ENCODE measurements at places on chromosomes 4 and X.
A peak's percentile ranks its signal among the peaks of the same experiment; 100 is the strongest.

GRCh38 chrX:12994321-12994720 lies 19.4 kb downstream of the TMSB4X start:
- DNase-seq = no peak

DNA sequence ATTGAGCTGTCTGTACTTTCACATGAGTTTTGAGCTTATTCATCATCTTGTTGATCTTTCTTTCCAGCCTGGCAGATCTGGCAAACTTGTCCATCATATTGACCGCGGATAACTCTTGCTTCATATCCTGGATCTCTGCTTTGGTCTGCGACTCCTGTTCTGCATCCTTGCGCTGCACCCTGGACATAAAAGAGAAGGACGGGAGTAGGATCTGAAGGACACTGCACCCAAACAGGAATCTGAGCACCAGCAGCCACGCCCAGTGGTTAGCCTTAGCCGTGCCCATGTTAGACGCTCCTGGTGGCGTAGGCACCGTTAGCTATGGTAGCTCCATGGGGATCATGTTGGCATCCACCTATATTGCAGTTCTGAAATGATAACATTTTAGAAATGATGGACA lies 56.6 kb downstream of the LARP7 start:
- no peak for DNase-seq

GRCh38 chr4:7591409-7592053 lies 156.8 kb upstream of the PSAPL1 start:
- no peak for DNase-seq

GRCh38 chr4:140448830-140449229 lies 21.4 kb upstream of the CLGN start:
- no peak for DNase-seq

DNA sequence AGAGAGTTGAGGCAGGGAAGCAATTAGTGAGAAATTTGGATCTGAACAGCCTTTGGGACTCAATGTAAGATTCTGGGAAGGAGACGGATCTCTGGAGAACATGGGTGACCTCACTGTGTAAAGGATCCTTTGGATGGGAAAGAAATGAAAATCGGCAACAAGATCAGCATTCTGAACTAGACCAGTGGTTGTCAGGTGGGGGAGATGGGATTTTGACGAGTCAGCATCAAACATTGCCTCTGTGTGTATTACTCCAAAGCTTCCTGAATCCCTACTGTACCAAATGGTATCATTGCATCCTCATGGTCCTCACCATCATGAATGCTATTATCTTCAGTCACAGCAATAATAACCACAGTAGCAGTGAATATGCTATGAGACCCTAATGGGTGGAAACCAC lies 52.8 kb downstream of the PGRMC2 start:
- no peak for DNase-seq

GRCh38 chrX:132741689-132742088 lies 216.7 kb downstream of the HS6ST2 start:
- no peak for DNase-seq

DNA sequence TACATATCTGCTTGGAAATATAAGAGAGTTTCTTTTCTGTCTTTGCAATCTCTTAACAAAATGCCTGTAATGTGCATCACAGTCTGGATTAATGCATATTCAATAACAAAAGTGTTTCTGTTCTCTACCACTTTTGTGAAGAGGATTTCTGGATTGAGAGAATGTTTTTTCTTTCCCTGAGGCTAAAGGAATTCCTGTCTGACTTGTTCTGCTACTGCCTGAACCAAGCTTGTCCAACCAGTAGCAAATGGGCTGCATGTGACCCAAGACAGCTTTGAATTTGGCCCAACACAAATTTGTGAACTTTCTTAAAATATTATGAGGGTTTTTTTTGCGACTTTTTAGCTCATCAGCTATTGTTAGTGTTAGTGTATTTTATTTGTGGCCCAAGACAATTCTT lies 1133.9 kb downstream of the SH3BGRL start:
- peak; percentile 76 for DNase-seq

- DNase-seq = no peak
These were observed 23.5 kb downstream of the NAT8L start for GRCh38 chr4:2082627-2083026.

DNA sequence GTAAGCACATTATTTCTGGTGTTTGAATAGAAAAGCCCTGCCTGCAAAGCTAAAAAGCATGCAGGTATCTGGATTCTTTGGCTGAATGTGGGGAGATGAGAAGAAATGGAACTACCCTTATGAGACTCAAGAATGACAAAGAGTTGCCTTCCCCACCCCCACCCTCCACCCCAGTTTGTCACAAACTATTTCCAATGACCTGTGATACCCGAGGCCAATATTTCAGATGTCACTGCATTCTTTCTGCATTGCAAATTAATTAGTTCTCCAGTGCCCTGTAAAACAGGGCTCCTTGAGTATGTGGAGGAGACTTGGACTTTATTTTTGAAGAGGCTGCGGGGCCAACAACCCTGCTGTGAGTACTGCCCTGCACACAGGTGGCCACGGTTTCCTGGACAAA lies 116.4 kb downstream of the ZNF827 start:
- no peak for DNase-seq

DNA sequence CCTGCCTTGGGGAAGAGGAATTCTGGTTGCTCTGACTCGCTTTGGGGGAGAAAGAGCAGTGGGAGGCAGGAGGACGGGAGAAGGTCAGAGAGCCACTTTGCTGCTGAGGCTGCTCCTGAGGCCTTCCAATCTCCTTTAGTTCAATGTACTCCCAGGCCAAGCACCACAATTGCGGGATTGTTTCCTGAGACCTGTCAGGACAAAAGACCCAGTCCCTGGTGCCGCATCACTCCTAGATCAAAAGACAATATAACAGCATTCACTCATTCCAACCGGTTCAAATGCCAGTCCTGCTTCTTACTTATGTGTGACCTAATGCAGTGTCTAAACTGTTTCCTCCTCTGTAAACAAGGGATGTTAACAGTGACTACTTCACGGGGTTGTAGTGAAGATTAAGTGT lies 106.4 kb downstream of the TRIML1 start:
- no peak for DNase-seq

- DNase-seq = no peak
These were observed 134.0 kb upstream of the SMAD1 start for GRCh38 chr4:145347684-145348083.

DNA sequence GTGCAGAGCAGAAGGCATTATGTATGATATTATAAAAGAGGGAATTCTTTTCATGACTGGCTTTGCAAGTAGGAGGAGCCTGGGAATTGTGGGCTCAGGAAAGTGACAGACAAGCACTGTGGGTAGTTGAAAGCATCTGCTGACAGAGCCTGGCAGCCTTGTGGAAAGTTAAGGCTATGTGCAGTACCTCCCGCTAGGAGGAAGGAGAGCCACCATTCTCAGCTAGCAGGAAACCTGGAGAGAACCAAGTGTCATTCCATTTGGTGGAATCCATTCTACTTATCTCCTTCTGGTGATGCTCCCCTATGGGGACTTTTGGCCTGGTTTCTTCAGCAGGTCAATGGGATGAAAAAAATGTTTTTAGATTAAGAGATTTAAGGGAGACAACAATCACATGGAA lies 81.8 kb downstream of the ASB9 start:
- no peak for DNase-seq

- no peak for DNase-seq
These were observed 11.5 kb upstream of the AP1S2 start for GRCh38 chrX:15866147-15866546.

- DNase-seq = peak; percentile 28
These were observed 121.9 kb downstream of the RBMX2 start for GRCh38 chrX:130523460-130524394.

DNA sequence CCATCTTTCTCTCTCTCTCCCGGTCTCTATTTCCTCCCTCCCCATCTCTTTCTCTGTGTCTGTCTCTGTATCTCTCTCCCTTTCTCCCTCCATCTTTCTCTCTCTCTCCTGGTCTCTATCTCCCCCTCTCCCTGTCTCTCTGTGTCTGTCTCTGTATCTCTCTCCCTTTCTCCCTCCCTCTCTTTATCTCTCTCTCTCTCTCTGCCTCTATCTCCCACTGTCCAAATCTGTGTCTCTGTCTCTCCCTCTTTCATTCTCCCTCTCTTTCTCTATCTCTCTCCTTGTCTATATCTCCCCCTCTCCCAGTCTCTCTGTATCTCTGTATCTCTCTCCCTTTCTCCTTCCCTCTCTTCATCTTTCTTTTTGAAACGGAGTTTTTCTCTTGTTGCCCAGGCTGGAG lies 23.6 kb downstream of the IL3RA start:
- no peak for DNase-seq

- no peak for DNase-seq
These were observed 19.2 kb downstream of the PAGE4 start for GRCh38 chrX:49848275-49848674.

DNA sequence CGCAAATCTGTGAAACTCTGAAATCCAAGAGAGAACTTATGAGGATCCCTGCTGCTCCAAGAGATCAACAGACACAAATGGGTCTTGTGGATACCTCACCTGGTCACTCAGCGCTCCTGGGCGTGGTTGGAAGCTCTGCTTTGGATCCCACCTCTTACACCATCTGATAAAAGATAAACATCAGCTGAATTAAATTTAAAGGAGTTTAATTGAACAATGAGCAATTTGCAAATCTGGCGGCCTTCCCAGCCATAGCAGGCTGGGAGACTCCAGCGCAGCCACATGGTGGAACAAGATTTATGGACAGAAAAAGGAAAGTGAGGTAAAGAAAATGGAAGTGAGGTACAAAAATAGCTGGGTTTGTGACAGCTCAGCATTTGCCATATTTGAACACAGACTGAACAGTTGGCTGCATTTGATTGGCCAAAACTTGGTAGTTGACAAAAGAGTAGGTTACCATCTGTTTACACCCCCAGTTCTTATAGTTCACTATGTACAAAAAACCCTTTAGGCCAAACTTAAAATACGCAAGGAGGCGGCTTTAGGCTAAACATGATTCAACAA lies 437.3 kb upstream of the NDST3 start:
- DNase-seq = no peak

- peak; percentile 51 for DNase-seq
These were observed 129.7 kb downstream of the PLS3 start for GRCh38 chrX:115690511-115691216.

- no peak for DNase-seq
These were observed 7.0 kb downstream of the APBB2 start for GRCh38 chr4:41207291-41207831.

DNA sequence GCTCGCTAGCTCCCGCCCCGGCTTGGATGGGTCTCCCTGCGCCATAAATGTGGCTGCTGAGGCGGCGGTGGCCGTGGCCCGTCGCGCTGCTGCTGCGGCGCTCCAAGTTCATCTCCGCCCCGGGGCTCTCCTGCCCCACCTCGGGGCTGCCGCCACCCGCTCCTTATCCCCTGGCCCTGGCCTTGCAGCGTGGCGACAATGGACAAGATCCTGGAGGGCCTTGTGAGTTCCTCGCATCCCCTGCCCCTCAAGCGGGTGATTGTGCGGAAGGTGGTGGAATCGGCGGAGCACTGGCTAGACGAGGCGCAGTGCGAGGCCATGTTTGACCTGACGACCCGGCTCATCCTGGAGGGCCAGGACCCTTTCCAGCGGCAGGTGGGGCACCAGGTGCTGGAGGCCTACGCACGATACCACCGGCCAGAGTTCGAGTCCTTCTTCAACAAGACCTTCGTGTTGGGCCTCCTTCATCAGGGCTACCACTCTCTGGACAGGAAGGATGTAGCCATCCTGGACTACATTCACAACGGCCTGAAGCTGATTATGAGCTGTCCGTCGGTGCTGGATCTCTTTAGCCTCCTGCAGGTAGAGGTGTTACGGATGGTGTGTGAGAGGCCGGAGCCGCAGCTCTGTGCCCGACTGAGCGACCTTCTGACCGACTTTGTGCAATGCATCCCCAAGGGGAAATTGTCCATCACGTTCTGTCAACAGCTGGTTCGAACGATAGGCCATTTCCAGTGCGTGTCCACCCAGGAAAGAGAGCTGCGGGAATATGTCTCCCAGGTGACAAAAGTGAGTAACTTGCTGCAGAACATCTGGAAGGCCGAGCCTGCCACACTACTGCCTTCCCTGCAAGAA lies 763 bp downstream of the USP38 start:
- peak; percentile 13 for DNase-seq

GRCh38 chr4:104351706-104352105 lies 143.0 kb downstream of the CXXC4 start:
- no peak for DNase-seq

DNA sequence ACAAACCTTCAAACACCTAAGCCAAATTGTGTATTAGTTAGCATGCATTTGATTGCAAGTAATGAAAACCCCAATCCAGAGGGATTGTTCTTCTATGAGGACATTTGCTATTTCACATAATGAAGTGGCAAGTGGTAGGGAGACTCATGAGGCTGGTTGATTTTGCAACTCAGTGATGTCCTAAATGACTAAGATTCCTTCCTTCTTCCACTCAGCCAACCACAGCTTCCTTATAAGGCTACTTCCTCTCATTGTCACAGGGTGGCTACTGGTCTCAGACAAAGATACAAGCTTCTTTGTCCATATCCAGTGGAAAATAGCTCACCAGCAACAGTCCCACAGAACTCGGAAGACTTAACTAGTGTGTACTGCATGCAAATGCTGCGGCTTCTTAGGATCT lies 5.3 kb upstream of the OTC start:
- DNase-seq = peak; percentile 77
